ENCODE measurements at places on chromosomes 13 and 19. TPM values are rescaled to one million over a fixed set of nuclear protein-coding genes. Genes with fewer than 3 reads are reported as not detected.

The KRTDAP gene
- polyA plus RNA-seq, result 0.43 TPM

The FGF21 gene
- polyA plus RNA-seq, result not detected

- H3K27me3 ChIP-seq, result peaks cover 41% of the 10 kb centered on the region
- no peak overlapping the region for H3K27ac ChIP-seq
- H3K4me3 ChIP-seq, result no peak overlapping the region
These were observed 2.6 kb downstream of the POU2F2 start for GRCh38 chr19:42129399-42130253.

- H3K36me3 ChIP-seq, result no peaks in the 10 kb centered on the region
- H3K27me3 ChIP-seq, result peaks cover 37% of the 10 kb centered on the region
- peaks cover 16% of the 10 kb centered on the region for H3K4me1 ChIP-seq
- no peak for DNase-seq
These were observed 8.4 kb downstream of the GADD45B start for GRCh38 chr19:2484178-2484937.

- peaks cover 7% of the 10 kb centered on the region for H3K27me3 ChIP-seq
- H3K27ac ChIP-seq, result no peak overlapping the region
- H3K36me3 ChIP-seq, result no peaks in the 10 kb centered on the region
- no peaks in the 10 kb centered on the region for H3K4me1 ChIP-seq
These were observed 160.1 kb upstream of the SOX1 start for GRCh38 chr13:111906816-111907215.

Data from muscle of leg (tissue), 16 donors.